ENCODE measurements at places on chromosomes 2 and 18.

DNA sequence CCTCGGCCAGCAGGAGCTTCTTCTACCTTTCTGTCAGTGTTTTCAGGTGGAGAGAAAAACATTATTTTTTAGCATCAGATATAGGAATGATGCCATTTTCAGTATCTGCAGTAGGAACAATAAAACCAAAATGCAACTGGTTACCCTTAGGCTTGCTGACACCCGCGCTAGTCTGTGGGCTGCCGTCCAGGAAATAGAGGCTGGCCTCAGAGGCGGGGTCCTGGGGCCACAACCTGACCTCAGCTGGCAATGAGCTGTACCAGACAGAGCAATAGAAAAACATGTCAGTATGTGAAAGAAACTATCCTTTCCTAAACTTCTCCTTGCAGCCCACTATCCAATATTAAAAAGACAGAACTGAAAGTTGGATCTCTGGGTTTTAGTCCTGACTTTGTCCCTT lies 4.6 kb upstream of the ST6GAL2 start:
- DNase-seq: no peak

DNA sequence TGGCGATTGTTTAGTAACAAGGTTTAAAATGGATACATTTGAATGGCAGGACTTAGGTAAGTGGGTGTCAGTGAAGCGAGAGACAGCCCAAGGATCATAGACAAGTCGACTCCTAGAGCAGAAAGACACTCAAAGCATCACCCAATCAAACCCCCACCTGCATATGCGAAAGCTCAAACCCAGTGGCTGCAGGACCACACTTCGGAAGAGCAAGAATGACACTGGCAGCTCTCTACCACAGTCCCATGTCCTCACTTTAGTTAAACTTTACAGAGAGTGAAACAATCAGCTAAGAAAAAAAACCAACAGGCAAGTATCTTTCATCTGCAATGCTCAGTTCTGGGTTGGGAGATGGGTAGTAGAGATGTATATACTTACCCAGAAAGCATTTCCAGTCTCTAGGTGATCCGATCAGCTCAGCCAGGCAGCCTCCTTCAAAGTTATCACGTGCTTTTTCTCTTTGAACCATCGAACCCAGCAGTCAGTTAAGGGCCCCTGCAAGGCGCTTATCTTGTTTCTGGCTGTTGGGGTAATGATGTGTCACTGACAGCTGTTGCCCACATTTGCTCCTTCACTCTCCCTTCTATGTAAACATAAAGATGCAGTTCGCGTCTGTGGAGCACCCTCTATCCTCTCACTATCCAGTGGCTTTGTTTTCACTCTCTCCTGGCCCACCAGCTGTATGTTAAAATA lies 357.5 kb upstream of the ID2 start:
- no peak for DNase-seq

- DNase-seq: no peak
These were observed 1732.3 kb upstream of the PIK3C3 start for GRCh38 chr18:40222776-40223175.

GRCh38 chr2:75600461-75601011 lies 39.8 kb upstream of the EVA1A start:
- no peak for DNase-seq

- no peak for DNase-seq
These were observed 144.4 kb upstream of the LYPD6 start for GRCh38 chr2:149185942-149186490.

DNA sequence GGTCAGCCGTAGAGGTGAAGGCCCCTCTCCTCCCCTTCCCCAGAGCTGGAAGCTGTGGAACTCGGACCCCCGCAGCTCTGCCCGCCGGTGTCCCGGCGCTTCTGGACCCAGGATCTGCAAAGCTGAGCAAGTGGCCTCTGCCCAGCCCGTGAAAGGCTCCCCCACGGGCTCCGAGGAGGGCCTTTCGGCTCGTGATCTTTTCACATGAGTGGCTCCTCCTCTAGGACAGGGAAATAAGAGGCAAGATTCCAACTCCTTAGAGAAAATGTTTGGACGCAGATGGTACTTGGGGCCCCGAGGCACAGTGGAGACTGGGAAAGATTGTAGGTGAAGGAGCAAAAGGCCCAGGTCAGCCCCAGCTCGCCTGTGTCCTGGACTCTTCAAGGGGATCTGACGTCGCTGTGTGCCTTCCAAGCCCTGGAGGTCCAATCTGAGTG lies 48.2 kb upstream of the SP3 start:
- no peak for DNase-seq

DNA sequence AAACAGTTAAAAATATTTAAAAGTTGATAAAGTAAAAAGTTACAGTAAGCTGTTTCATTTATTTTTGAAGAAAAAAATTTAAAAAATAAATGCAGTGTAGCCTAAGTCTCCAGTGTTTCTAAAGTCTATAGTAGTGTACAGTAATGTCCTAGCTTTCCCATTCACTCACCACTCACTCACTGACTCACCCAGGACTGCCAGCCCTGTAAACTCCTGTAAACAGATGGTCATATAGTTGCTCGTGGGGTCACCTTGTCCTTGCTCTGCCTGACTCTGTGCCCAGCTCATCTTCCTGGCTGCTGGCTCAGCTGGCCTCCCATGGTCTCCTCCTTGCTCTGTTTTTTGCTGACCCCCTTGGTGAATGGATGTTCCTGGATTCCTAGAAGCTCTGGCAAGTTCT lies 180.3 kb downstream of the VAPA start:
- no peak for DNase-seq

DNA sequence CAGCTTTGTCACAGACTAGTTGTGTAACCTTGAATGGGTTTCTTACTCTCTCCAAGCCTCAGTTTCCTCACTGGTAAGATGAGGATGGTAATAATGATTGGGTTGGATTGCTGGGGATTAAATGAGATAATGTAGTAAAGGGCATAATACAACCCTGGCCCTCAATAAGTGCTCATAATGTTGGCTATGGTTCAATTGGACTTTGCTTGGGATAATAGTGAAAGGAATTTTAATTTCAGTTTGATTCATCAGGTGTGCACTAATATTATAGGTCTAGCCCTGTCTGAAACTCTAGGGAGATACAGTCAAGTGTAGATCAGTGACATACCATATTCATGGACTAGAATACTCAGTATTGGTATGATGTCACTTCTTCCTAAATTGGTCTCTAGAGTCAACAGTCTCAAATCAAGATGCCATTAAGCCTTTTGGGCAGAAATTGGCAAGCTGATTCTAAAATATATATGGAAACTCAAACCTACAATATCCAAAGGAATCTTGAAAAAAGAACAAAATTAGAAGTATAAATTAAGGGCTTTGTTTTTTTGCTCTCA lies 161.4 kb downstream of the SMAD7 start:
- DNase-seq: no peak

DNA sequence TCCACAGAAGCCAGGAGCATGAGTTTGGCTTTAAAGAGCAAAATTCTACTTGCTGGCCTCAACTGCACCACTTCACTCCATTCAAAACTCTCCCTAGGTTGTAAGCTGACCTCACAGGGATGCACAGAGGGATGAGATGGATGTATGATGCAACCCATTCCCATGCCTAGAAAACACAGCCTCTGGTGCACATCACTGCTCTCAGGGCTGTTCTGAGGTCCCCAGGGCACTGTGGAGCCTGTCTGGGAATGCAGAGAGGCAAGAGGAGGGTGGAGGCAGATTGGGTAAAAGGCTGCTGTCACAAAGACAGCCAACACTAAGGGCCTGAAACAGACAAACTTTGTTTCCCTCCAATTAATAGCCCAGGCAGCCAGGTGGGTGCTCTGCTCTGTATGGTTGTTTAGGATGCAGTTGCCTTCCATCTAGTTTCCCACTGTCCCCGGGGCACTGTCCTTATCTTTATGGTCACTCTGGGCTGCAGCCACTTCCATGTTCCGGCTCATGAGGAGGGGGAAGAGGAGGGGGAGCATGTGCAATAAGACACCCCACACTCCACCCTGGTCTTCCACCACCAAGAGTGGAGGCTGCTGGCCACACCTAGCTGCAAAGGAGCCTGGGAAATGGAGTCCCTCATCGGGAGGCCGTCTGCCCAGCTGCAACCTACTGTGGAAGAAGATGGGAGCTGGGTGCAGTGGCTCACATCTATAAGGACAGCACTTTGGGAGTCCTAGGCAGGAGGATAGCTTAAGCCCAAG lies 7.0 kb downstream of the GPR45 start:
- DNase-seq: no peak

- DNase-seq: no peak
These were observed 808.4 kb downstream of the ERBB4 start for GRCh38 chr2:211730215-211730614.

DNA sequence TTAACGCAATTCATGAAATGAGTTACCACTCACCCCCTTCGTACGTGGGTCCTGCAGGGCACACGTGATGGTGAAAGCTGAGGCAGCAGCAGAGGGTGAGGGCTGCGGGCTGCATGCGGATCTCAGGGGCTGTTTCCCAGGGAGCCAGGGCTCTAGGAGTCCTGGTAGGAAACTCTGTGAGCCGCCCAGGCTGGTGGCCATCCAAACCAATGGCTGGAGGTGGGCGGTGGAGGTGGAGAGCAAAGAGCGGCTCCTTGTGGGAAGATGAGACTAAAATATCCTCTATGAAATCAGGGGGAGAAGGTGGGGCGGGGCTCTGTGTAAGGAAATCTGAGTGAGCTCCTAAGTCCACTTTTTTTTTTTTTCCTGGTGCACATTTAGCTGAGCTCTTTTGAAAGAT lies 120.1 kb upstream of the SLC1A4 start:
- no peak for DNase-seq

- DNase-seq: no peak
These were observed 283.4 kb downstream of the CNTNAP5 start for GRCh38 chr2:124308319-124309062.

- DNase-seq: no peak
These were observed 99.4 kb upstream of the IL1R2 start for GRCh38 chr2:101892377-101892776.

- DNase-seq: no peak
These were observed 40.0 kb downstream of the BCL2L11 start for GRCh38 chr2:111160758-111161157.

- DNase-seq: no peak
These were observed 14.4 kb upstream of the RPE start for GRCh38 chr2:209988010-209988409.

- no peak for DNase-seq
These were observed 2.8 kb downstream of the IL1F10 start for GRCh38 chr2:113070606-113070975.

GRCh38 chr18:70455731-70456130 lies 166.9 kb downstream of the SOCS6 start:
- DNase-seq: no peak

DNA sequence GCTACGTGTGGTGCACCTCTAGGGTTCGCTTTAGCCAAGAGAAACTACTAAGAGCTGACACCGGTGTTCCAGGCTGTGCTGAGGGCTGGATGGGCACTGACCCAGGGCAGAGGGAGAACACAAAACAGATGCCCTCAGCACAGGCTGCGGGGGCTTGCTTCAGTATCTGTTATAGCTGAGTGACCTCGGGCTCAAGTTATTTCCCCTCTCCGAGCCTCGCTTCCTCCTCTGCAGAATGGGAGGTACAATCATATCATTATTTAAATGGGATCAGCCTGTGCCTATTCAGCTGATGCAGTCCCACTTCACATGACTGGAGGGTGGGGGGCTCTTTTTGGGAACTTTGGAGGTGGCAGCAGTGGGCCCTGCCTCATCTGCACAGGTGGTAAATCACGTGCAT lies 156.1 kb upstream of the APCDD1 start:
- DNase-seq: no peak

DNA sequence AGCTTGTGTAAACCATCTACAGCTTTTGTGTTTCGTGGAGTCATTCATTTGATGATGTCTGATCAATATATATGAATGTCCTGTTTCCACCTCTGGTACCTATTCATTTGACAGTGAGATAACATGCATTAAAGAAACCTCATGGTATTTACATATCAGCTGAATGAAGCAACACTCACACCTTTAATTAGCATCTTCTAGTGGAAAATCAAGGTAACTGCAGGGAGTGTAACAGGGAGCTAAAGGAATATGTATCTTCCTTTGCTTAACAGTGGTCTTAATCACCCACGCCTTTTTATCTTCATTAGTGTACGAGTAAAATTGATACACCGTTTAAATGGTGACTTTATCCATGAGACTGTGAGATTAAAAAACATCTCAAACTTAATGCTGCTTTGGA lies 15.6 kb downstream of the SLC39A10 start:
- DNase-seq: no peak

GRCh38 chr18:79769698-79770500 lies 27.8 kb upstream of the KCNG2 start:
- no peak for DNase-seq

DNA sequence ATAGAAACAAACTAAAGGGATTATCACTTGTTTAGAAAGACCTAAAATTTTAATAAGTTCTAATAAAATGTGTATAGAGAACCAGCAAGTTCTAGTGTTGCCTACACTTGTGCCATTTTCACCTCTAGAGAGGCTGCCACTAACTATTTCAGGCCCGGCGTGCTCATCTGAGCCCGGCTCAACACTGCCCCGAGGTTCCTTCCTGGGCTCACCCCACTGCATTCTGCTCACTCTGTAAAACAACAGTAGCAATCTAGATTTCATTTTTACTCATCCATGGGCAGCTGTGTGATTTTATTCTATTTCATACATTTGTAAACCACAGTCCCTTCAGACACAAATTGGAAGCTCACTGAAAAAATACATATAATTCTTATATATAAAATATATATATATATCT lies 253.2 kb downstream of the L3MBTL4 start:
- DNase-seq: no peak

DNA sequence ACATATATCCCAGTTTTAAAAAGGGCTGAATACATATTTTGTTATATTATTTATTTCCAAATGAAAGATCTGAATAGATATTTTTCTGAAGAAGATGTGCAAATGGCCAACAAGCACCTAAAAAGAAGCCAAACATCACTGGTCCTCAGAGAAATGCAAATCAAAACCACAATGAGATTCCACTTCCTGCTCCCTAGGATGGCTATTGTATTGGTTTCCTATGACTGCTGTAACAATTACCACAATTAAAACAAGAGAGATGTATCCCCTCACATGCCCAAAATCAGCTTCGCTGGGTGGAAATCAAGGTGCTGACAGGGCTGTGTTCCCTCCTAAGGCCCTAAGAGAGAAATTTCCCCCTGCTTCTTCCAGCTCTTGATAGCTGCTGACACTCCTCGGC lies 23.2 kb downstream of the ABCB11 start:
- DNase-seq: no peak

DNA sequence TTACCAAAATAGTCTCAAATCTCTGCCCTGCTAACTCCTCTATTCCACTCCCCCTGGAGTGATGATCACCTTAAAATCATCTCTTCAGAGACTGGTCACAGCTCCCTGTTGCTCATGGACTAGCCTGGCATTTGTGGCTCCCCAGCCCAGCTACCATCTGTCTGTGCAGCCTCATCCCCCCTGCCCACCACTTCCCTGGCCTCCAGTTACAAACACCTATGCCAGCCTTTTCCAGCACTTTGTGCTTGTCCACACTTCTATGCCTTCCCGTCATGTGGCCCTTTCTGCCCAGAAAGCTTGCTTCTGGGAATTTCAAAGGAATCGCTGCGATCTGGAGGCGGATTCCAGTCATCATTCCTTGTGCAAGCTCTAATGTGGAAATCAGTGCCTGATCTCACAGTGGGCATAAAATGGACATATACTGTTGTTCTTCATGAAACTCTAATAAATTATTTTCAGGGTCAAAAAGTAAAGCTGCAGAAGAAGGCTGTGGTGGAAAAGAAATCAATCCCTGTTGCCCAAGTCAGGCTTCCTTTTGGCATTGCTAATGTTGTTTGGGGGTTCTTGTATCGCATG lies 19.4 kb downstream of the PLB1 start:
- no peak for DNase-seq

- no peak for DNase-seq
These were observed 164.6 kb downstream of the EIPR1 start for GRCh38 chr2:3212984-3213383.
